H1 (cell line): ENCODE measurements at places on chromosomes 13 and 19. TPM values are rescaled to one million over a fixed set of nuclear protein-coding genes. Genes with fewer than 3 reads are reported as not detected.

DNA sequence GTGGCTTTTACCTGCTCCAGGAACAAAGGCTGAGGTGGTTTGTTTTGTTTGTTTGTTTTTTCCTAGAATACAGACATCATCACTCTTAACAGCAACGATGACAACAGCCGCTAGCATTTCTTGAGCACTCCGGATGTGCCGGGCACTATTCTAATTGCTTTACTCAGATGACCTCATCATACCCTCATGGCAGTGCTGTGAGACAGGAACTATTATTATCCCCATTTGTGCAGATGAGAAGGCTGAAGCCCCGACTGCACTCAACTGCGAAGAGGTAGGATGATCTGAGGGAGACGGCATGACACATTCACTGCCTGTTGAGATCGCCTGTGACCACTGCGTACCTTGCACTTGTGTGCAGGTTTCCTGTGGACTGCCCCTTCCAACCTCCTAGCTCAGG lies 66.5 kb downstream of the CCDC70 start:
- no peak for DNase-seq
- H3K36me3 ChIP-seq: no peaks in the 10 kb centered on the region
- H3K27me3 ChIP-seq: no peaks in the 10 kb centered on the region
- H3K4me1 ChIP-seq: no peaks in the 10 kb centered on the region

DNA sequence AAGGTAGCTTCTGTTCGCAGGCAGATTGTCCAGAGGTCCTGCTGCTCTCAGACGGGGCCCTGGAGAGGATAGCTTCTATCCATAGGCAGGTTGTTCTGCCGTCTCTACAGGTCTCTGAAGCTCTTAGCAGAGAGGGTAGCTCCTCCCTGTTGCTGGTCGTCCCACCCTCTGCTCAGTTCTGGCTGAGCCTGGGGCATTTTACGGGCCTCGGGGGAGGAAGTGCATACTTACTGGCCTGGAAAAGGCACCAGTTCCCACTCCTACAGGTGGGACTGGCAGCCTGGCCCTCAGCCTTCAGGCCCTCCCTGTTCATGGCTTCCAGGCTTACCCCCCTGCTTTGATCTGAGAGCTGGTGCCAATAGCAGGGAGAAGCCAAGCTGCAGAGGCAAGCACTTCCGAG lies 42.3 kb downstream of the USPL1 start:
- DNase-seq: no peak
- H3K27ac ChIP-seq: no peak overlapping the region
- H3K4me1 ChIP-seq: peaks cover 3% of the 10 kb centered on the region; the same call in 1 of the 2 replicates
- peaks cover 23% of the 10 kb centered on the region for H3K36me3 ChIP-seq
- no peak overlapping the region for H3K4me3 ChIP-seq

The CGB1 gene
- total RNA-seq: not detected in 2 replicates

DNA sequence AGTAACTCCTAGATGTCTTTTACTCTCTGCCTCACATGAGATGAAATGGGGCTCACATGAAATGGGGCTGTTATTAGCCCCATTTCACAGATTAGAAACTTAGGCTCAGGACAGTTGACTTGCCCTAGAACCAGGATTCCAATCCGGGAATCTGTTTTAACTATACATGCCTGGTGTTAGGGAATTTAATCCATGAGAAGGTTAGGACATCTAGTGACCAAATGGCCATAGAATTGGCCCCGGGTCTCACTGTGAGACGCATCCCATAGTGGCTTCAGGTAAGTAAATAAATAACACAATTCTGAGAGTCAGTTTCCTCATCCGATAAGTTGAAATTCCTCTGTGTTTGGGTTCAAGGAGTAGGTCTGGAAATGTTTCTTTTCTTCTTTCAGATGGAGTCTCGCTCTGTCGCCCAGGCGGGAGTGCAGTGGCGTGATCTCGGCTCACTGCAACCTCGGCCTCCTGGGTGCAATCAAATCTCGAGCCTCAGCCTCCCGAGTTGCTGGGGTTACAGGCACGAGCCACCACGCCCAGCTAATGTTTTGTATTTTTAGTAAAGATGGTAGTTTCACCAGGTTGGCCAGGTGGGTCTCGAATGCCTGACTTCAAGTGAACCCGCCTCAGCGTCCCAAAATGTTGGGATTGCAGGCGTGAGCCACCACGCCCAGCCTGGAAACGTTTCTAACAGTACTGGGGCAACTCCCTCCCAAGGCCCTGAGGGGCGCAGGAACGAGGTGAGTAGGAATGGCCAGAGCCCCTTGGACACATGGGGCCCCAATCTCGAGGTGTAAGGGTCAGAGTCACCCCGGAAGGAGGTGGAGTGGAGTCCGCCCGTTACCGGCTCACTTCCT lies 1.2 kb upstream of the ZNF574 start:
- peaks cover 1% of the 10 kb centered on the region for H3K4me1 ChIP-seq
- DNase-seq: no peak
- H3K36me3 ChIP-seq: peaks cover 14% of the 10 kb centered on the region
- peak overlapping the region; percentile 82 for H3K4me3 ChIP-seq

The CEACAM8 gene
- total RNA-seq: not detected in 2 replicates
